ENCODE measurements at places on chromosomes 12 and 14.

DNA sequence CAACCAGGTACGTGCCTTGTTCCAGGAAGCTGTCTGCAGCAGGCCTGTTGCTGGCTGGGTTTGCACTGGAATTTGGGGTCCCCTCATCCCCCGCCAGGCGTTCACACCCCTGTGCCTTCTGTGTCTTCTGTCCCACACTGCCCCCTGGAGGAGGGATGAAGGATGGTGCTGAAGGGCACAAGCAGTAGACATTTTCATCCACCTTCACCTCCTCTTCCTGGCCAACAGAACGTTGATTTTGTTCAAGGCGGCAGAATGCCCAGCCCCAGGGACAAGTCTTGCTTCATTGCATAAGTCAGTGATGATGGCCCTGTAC is 122.1 kb downstream of the CALM1 start:
- DNase-seq: no peak

DNA sequence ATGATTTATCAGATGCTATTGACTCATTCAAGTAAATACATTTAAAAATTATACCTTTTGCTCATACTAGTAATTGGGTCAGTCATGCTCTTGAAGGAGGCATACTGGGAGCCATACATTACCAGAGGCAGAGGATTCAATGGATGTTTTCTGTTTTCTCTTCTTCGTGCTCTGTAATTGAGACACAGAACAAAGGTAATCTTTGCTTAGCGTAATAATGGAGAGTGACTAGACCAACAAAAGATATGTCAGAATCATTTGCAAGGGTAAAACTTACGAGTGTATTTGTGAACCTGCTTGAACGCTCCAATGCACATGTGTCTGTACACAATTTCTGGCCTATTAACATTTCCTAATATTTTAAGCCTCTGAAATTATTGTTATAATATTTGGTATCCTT is 296.4 kb downstream of the FOXG1 start:
- DNase-seq: no peak

DNA sequence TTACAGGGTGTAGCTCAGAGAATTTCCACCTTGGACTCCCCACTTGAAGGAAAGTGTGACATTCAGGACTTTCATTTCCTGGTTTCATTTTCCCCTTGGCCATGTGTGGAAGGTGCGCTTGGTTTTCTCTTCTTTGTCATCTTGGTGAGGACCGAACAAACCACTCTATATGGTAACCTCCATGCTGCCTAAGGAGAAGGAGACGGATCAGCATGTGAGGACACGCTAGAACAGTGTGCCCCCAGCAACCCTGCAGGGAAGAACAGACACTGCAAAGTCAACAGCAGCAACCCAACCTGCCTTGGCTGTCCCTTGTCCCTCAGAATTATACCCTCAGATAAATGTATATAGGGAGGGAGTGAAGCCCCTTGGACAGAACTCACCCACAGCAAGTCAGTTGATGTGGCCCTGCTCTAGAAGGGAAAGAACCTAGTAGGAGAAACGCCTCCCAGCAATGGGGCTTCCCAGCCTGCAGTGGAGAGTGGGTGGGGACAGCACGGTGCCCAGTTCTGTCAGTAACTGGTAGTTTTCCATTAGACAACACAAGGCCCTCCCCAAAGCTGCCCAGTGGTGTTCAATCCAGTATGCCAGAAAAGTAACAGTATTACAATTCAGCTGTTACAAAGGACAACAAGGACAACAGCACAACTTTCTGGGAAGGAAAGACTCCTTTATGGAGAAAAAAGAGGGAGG is 18.9 kb upstream of the COCH start:
- DNase-seq: no peak

DNA sequence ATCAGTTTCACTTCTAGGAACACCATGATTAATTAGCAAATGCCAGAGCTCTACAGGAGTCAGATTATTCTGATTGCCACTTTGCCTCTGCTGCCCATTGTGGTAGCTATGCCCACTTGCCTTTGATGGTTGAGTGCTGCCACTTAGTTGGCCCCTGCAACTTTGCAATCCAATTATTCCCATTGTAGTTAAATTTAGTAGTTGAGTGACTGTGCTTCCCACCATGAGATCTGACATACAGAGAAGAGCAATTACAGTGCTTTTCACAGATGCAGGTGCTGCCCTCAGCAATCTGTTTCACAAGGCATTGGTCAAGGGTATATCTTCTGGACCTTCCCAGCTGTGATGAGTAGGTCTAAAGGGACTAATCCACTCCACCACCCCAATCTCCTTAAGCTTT is 468.4 kb upstream of the RGS6 start:
- DNase-seq: no peak

DNA sequence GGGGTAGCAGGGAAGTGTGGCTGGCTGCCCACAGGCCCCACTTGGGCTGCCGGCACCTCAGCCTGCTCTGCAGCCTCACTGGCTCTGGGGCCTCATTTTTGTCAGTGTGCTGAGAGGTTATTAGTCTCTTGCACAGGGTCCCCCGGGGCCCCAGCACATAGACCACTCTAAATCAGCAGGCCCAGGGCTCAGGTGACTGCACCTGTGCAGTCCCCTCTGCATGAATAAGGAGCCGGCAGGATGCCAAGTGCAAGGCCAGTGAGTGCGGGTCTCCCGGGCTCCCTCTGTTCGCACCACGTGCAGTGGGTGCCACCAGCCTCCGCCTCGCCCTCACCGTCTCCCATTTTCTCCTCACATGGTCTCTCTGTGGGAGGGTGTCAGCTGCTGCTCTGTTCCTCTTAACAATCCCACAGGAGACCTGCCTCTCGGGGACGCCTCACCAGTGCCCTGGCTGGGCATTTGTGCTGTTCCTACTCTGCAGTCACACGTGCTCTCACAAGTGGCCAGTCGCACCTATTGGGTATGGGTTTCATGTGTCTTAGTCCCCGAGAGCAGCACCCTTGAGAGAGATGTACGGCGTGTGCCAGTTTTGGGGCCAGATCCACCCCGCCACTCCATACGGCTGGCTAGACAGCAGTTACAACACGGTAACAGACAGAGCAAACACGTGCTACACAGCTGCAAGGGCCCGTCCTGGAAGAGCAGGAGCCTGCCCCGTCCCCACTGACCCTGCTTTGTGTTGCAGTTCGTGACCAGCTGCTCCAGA is 40.4 kb downstream of the MMAB start:
- DNase-seq: no peak

DNA sequence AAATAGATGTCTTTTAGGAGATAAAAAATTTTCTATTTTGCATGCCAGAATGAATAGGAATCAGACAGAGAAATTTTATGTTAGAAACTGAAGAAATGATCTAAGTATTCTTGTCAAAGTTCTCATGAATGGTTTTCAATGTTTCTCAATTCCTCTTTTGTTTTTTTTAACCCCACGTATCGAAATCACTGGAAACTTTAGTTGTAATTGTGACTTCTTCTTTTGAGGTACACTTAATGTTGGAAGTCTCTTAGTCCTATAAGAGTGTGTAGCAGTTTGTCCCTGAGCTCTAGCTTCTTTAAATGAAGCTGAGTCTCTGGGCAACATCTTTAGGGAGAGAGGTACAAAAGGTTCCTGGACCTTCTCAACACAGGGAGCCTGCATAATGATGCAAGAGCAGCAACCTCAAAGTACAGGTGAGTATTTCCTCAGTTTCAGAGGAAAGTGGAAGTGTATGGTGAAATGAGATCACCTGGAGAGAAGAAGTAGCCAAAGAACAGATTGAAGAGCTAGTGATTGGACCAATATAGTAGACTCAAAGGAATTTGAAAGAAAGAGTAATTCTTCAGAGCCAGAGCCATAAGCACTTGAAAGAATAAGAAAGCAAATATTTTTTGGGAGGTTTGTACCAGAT is at the start of gene CLEC6A:
Gene CLEC6A, plus strand, starts transcription at position 236 of the 634 bp plus-strand sequence. Its CDS starts 150 bp downstream, at position 386.
- no peak for DNase-seq

DNA sequence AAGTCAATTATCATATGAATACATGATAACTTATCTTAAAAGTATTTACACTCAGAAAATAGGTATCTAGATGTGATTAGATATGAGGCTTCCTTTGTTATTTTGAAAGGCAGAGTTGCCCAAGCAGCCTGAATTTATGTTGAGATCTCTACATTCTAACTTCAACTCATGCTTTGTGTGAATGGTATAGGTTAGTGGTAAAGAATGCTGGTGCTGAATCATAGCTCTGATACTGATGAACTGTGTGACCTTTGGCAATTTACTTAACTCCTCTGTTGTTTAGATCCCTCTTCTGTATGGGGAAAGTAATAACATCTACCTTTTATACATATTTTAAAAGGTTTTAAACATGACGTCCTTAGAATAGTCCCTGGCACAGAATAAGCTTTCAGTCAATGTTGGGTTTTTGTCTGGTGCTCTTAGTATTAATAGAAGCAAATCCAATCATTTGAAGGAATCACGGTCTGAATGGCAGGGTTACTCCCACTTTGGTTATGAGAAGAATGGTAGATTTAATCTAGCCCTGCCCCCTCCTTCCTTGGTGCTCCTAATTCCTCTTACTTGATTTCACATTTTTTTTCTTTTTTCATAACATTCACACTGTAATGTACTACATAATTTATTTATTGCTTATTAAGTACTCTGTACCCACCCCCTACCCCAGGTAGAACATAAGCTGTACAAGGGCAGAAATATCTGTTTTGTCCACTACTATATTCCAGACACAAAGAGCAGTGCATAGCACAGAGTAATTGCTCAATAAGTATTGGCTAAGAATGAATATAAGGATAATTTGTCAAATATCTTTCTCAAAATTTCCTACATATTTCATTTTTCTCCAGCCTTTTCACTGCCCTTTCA is 203.3 kb upstream of the KRR1 start:
- no peak for DNase-seq

- no peak for DNase-seq
Measured at GRCh38 chr14:52706286-52706685, 714 bp upstream of the PSMC6 start.

GRCh38 chr12:100075598-100075997 is 67.1 kb downstream of the BLTP3B start:
- no peak for DNase-seq

- no peak for DNase-seq
Measured at GRCh38 chr14:51716610-51717009, 64.9 kb downstream of the FRMD6 start.

GRCh38 chr12:52617403-52617785 is 965 bp downstream of the KRT73 start:
- no peak for DNase-seq

All from COLO829 (cell line).